Cardiac fibroblast (primary cell): ENCODE measurements at places on chromosomes 1 and 21.

DNA sequence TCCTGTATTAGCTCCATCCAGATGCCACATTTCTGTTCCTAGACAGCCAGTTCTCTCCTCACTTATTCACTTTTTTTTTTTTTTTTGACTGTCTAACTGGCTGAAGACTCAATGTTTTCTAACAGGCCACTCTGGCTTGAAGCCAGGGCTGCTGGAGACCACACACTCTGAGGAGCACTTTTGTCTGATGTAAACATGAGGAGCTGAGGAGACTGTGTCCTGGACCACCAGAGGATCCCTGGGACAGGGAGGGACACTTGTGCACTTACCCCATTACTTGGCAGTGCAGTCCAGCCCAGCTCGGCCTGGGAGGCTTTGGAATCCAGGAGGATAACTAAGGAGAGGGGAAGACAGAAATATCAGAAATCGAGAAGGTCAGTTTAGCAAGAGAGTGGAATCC, 2.4 kb downstream of the EPHA10 start:
- DNase-seq = no peak

DNA sequence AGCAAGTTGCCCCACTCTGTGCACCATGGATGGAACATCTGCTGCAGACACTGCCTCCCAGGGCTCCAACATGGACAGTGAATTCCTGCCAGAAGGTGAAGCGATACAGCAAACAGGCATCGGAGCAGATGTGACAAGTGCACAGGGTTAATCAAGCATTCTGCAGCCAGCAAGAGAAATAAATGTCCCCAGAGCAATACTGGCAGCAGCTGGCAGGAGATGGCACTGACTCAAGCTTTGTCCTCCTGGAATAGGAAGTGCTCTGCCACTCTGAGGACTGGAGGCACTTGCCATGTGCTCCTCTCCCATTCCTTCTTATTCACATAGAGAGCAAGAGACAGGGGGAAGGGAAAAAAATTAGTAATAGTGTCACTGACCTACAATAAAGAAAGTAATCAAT, 402.7 kb upstream of the DAB1 start:
- DNase-seq = no peak

DNA sequence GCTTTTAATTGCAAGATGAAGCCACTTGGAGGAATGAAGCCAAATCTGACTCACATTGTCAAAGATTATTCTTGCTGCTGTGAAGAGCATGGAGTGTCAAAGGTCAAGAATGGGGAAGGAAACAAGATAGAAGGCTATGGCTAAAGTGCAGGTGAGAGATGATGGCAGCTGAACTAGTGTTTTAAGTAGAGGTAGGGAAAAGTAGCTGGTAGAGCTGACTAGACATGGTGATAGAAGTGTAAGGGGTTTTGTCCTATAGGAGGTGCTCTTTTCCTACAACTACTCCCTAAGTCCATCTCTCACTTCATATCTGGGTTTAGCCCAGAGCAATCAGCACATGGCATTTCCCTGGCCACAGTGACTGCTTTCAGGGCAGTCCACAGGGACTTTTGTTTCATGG, 11.8 kb downstream of the UBE2T start:
- DNase-seq = no peak

GRCh38 chr21:32102426-32102825, 176.4 kb downstream of the MIS18A start:
- no peak for DNase-seq

GRCh38 chr1:202235856-202236837, 42.5 kb downstream of the LGR6 start:
- DNase-seq = peak; percentile 87

- peak; percentile 42 for DNase-seq
Observed at GRCh38 chr21:14862794-14863720, 201.7 kb downstream of the NRIP1 start.

GRCh38 chr1:116808200-116808847, 54.1 kb downstream of the CD2 start:
- DNase-seq = no peak

DNA sequence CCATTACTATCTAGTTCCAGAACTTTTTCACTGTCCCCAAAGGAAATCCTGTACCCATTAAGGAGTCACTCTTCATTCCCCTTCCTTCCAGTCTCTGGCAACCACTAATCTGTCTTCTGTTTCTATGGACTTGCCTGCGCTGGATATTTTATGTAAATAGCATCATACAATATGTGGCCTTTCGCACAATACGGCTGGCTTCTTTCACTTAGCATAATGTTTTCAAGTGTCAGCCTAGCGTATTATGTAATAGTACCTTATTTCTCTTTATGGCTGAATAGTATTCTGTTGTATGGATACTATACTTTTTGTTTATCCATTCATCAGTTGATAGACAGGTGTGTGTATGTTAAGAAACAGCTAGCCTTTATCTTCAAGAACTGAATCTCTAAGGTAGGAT, 14.3 kb downstream of the ATF3 start:
- DNase-seq = no peak
